ENCODE measurements at places on chromosomes 4 and X.

DNA sequence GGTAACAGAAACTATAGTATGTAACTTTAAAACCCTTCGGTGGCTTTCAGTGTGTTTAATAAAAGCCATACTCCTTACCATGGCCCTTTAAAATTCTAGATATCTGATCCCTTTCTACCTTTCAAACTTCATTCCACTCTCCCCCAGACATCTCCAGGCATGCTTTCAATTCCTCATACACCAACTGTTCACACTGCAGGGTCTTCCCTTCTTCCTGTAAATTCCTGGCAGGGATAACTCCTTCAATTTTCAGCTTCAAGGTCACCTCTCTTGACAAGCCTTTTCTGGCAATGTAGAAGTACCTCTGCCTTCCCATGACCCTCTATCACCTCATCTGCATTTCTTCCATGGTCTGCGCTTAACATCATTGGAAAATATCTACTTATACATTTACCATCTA is 60.8 kb downstream of the WDFY3 start:
- no peak for DNase-seq

GRCh38 chr4:101682946-101683345 is 107.6 kb upstream of the BANK1 start:
- no peak for DNase-seq

DNA sequence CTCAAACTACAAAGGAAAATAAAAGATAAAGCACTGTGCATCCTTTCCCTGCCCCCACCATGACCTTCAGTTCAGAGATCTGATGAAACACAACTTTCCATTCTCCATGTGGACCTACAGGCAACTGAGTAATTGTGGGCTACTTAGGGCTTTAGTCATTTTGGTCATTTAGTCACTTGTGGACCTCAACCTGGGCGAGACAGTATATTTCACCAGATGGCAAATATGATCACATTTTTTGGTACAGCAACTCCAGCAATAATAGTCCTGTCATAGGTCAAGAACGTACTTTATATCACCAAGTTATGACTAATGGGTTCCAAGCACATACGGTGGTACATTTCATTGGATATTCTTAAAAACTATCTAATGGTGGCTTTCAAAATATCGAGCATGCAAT is 141.2 kb downstream of the PDGFC start:
- DNase-seq, result no peak

DNA sequence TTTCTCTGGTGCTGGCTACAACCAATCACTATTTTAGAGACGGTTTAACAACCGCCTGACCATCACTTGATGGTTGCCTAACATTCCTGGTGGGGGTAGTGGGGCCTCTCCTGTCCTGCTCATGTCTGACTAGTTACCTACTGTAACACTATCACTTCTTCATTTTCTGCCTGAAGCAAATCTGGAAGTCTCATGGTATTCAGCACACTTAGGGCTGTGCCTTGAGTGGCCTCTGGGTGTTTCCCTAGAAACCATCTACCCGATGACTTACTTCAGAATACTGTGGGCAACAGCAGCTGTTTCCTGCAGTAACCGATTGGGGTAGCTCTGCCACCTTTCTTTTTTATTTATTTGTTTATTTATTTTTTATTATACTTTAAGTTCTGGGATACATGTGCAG is 880.1 kb upstream of the INTU start:
- no peak for DNase-seq

DNA sequence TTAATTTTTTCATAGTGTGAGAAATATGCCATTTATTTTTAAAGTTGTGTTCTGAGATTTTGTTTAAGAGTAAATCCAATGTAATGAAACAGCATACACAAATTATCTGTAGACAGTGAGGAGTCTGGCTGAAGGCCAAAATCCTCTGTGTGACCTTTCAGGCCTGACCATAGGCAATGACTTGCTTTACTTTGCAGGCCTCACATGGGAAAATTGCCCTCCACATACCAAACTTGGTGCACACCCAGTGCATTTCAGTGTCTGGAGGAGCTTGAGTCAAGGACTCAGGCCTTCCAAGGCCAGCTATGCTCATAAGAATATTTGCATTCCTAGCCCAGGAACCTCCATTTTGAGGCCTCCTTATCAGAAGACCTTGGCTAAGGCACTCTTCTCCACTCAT is 430.1 kb downstream of the GABRG1 start:
- DNase-seq, result no peak

- no peak for DNase-seq
These were observed 340.9 kb upstream of the FGF13 start for GRCh38 chrX:139052461-139052860.

- DNase-seq, result peak; percentile 78
These were observed 30.6 kb upstream of the IL9R start for GRCh38 chrX:155966876-155967275.

DNA sequence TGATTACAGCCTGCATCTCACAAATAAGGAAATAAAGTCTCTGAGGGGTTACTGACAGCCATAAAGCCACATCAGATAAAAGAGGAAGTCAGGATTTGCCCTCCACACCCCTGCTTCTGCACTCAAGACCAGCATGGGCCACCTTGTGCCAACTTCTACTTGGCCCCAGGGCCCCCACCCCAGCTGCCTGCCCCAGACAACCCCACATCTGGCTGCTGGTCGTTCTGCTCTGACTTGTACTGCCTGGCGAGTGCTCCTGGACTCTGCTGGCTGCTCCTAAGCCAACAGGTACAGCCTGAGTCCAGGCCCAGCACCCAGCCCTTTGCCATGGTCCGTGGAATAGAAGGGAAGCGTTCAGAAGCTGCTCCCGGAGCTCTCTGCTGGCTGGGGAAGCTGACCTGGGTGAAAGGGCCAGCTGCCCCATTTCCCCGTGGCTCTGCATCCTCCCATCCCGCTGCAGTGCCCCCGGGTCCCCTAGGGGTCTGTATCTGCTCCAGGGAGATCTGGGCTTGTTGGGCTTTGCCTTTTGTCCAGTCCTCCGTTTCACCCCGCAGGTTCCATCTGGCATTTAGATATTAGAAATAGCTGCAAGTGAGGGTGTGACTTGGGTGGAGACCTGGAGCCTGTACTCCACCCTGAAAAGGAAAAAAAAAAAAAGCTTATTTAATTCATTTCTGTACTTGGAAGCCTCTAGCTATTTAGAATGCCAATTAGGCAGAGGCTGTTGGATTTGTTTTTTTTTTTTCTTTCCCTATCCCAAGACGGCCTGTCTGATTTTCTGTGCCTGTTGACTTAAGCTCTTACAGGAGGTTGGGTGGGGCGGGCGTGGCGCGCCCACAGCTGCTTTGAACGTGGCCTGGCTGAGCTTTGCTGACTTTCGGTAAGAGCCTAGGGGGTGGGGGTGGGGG is 194.7 kb downstream of the PTTG2 start:
- DNase-seq, result peak; percentile 68

GRCh38 chrX:19629541-19629940 is 114.2 kb upstream of the MAP3K15 start:
- no peak for DNase-seq

GRCh38 chr4:65951177-65951576 is 280.9 kb upstream of the EPHA5 start:
- no peak for DNase-seq

DNA sequence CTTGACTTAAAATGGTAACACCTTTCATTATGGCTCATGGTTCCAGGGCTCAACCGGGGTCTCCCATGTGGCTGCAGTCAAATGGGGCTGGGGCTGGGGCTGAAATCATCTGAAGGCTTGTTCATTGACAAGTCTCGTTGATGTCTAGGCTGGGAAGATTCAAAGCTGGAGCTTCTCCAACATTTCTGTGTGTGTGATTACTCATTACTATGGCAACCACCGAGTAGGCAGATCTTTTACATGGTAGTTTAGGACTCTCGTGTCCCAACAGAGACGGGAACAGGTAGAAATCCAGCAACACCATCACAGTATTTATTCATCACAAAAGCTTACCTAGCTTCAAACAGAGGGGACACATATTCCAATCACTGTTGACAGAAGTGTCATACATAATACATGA is 7.8 kb downstream of the YTHDC1 start:
- no peak for DNase-seq

GRCh38 chr4:156396534-156396933 is 442.9 kb upstream of the CTSO start:
- no peak for DNase-seq

DNA sequence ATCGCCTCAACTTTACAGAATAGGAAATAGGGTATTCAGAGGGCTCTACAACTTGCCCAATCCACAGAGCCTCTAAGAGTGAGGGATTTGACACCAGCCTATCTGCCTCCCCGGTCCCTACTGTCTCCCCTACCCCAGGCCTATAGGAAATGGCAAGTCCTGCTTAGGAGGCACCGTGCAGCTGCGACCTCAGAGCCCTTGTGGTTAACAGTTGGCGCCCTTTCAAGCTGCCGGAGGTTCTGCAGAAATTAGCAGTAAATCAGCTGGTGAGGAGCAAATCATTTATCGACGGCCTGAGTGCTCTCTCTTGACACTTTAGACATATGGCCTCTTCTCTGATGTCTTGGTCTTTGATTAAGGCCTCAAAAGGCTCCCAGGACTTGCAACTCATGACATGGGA is 96.9 kb downstream of the CLNK start:
- DNase-seq, result no peak

DNA sequence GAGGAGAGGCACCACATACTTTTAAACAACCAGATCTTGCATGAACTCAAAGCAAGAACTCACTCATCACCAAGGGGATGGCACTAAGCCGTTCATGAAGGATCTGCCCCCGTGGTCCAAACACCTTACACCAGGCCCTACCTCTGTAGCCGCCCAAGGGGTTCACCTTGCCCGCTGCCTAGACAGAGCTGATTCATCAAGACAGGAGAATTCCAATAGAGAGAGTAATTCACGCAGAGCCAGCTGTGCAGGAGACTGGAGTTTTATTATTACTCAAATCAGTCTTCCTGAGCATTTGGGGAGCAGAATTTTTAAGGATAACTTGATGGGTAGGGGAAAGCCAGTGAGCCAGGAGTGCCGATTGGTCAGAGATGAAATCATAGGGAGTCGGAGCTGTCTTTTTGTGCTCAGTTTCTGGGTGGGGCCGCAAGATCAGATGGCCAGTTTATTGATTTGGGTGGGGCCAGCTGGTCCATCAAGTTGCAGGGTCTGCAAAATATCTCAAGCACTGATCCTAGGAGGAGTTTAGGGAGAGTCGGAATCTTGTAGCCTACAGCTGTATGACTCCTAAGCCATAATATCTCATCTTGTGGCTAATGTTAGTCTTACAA is 364.7 kb downstream of the PCDH7 start:
- DNase-seq, result no peak

GRCh38 chr4:10096978-10097335 is 19.6 kb downstream of the WDR1 start:
- no peak for DNase-seq

DNA sequence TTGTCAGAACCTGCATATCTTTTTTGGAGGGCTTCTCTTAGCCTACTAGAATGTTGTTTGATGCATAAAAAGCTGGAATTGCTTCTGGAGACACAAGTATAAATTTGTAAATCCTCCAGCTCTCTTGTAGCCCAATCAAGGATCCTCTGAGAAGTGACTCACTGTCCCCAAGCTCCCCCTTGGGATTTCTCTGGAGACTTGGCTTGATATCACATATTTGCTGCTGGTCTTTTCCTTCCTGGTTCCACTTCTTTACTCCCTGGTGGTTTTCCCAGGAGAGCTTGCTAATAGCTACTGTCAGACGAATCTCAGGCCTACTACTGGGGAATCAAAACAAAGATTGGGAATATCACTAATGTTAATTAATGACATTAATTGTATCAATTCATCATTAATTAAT is 173.1 kb downstream of the STK32B start:
- no peak for DNase-seq

DNA sequence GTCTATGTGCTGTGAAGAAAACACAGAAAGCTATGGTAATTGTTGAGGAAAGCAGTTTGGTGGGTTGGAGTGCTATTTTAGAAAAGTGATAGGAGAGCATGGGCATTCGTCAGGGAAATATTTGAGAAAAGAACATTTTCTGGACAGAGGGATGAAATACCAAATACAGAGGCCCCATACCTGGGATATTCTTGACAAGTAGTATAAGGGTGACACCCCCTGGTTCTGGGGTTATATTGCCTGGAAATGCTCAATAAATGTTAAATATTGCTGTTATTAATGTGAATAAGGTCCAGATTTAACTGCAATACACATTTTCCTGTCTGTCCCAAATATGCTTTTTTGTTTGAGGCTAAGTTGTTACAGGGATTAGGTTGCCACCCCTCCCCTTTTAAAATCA is 42.9 kb downstream of the WWC2 start:
- DNase-seq, result no peak

- DNase-seq, result no peak
These were observed 33.2 kb downstream of the UNC5C start for GRCh38 chr4:95515589-95515988.

DNA sequence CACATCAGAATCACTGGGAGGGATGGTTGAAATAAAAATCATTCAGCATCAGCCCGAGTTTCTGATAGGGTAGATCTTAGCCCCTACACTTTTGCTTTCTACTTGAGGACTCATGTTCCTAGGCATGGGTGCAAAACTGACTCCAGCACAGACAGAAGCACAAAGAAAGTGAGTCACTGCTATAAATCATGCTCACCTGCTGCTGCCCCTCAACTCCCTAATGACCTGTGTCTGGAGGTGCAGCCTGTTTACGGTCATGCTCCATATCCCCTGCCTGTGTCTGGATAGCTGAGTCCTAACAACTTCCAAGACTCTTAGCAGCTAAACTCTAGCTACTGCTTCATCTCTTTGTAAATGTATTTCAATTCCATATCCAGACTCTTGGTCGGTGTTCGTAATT is 57.8 kb downstream of the ADGRA3 start:
- peak; percentile 19 for DNase-seq

DNA sequence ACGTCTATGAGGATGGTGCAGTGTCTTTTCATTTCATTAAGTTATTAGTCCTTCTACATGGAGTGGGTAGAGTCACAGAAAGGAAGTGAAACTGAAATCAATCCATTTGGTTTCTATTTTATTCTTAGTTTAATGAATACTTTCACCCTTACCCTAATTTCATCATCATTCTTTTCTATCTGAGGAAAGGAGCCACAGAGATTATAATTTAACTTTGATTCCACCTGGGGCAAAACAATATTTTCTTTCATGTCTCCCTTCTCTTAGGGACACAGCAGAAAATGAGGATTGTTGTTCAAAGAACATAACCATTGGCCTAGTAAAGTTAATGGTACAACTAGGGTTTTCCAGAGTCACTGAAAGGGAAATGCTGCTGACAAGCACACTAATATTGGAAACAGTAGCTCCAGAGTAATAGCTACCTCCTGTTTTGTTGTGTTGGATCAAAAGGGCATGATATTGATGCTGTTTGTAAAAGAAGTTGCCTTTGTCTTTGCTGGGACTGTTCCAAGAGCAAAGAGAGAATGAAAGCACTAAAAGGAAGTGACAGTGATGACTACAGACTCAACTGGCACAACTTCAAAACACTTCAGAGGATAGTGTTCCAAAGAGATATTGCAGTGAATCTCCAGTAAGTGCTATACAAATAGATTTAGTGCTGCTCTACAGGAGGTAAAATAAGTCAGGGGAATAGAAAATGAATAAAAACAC is 247.1 kb upstream of the PITX2 start:
- peak; percentile 28 for DNase-seq

GRCh38 chrX:123918106-123918721 is 43.3 kb upstream of the STAG2 start:
- DNase-seq, result peak; percentile 50

GRCh38 chrX:15059474-15059873 is 186.3 kb downstream of the MOSPD2 start:
- no peak for DNase-seq
